NCI-H510A (cell line): ENCODE measurements at places on chromosomes 11 and 22.

DNA sequence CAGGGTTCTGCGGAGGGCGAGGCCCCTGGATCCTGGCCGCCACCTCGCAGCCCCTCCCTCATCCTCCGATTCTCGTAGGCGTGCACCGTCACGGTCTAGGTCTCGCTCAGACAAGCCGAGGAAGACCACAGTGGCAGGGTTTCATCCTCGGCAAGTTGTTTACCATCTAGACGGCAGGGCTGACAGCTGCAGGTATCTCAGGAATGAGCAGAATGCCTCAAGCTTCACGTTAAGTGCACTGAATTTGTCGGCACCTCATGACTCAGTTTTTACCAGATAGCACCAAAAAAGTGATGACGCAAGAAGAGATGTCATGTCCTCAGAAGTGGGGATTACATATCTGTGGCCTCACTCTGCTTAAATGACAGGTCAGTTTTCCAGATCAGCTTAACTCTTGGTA is 35.1 kb downstream of the WT1 start:
- DNase-seq = no peak

DNA sequence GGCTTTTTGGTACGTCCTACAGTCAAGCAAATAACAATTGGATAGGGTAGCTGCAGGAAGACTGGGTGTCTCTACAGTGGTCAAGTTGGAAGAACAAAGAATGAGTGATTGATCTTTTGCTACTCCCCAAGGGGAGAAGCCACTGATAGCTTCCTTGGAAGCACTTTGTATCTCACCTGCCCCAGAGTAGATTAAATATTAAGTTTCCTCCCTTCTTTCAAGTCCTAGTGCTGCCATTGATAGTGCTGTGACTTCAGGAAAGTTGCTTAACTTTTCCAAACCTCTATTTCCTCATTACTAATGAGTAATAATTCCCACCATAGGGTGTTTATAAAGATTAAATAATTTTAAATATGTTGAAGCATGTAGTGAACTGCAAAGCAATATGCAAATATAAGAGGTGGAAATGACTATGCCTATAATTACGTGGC is 35.6 kb upstream of the EHF start:
- DNase-seq = no peak

DNA sequence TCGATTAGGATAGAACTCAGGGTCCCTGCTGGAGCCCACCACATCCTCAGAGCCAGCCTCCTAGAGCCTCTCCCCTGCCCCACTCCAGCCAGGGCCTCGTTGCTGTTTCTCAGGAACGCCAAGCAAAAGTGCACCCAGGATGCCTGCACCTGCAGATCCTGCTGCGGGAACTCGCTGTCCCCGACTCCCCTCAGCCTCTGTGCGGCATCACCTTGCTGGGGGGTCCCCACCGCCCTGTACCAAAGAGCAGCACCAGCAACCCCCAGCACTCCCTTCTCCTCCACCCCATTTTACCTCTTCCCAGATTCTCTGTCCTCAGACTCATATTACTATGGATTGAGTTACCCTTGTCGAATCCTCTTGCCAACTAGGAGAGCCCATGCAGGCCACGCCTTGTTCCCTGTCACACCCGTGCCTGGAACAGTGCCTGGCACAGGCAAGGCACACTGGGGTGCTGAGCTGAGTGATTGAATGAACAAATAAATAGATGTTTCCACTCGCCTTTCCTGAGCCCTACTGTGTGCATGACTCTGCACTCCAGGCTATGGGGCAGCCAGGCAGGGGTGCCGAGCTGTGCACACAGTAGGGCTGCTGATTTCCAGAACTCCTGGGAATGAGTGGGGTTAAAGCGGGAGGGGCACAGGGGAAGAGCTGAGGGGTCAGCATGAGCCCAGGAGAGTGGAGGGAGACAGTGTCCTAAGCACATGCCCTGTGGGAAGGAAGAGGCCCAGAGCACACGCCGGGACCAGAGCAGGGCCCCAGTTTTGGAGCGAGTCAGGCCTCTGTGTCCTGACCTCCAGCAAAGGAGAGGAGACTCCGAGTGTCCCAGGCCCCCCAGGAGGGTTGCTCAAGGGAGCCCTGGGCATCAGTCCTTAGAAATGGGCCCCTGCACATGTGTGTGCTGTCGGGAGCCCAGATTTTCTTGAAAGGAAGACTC is 44.3 kb downstream of the LINC01488 start:
- no peak for DNase-seq

GRCh38 chr11:128399251-128400121 is 187.9 kb downstream of the ETS1 start:
- DNase-seq = no peak

GRCh38 chr11:2911785-2912391 is 17.3 kb downstream of the PHLDA2 start:
- no peak for DNase-seq

- peak; percentile 11 for DNase-seq
Measured at GRCh38 chr11:83819931-83820549, 533.9 kb upstream of the CCDC90B start.

GRCh38 chr11:92739491-92739890 is 230.0 kb upstream of the MTNR1B start:
- no peak for DNase-seq

- DNase-seq = no peak
Measured at GRCh38 chr22:30308518-30309230, 18.1 kb downstream of the TBC1D10A start.

DNA sequence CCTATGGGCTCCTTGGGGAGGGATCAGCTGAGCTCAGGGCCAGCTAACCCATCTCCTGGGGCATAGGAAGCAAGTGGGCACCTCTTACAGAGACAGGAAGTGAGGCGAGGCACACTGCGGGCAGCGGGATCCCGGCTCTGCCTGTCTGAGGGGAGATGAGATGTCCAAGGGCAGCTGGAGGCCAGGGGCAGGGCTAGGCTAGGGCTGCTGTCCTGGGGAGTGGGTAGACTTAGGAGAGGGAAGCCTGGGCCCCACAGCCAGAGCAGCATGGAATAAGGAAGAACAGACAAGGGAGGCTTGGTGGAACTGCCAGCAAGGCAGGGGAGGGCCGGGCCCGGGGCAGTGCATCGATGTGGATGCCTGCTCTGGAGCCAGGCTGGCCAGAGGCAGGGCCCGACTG is 76.3 kb downstream of the MORC2 start:
- DNase-seq = no peak

DNA sequence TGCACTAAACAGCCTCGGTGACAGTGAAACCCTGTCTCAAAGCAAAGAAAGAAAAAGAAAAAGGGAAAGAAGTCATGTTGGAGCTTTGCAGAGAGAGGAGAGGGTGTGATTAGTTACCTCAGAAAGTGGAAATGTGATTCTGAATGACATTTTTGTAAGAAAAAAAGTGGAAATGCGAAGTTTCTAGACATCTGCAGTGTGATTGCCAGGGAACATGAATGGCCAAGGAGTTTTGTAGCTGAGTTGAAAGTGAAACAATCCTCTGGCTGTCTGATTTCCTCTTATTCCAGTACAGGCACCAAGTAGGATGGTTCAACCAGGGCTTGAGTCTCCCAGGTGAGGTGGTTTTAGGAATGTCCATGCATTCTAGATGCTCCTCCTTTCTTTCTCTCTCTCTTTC is 17.8 kb upstream of the SYVN1 start:
- DNase-seq = no peak

- no peak for DNase-seq
Measured at GRCh38 chr11:90587896-90588295, 365.0 kb upstream of the CHORDC1 start.

DNA sequence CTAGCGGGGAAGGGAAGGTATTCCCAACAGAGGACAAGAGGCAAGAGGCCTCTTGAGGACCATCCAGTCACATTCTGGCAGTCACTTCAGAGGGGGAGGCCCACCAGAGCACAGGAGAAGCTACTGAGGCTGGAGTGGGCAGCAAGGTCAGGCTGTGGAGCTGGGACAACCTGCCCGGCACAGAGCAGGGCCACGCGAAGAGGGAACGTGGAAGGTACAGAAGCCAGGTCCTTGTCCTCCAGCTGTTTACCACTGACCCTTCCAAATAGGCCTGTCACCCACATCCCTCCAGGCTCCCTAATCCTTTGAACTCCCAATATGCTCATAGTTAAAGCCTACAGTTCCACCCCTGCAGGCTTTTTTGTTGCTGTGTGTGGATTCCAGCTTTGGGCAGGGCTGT is 76.9 kb downstream of the IGLL1 start:
- DNase-seq = no peak

DNA sequence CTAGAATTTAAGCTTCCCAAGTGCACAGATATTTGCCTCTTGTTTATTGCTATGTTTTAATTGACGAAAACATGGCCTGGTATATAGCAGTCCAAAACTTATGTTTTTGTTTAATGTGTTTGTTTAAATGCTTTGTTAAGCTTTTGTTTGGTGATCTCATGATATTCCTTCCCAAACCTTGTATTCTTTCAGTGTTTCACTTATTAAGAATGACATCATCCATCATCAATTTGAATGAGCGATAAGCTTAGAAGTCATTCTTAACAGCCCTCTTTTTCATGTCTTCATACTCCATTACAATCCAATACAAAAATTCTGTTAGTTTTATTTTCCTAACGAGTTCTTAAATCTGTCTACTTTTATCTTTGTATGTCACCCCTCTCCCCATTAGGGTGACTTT is 206.0 kb downstream of the DYNC2H1 start:
- no peak for DNase-seq

DNA sequence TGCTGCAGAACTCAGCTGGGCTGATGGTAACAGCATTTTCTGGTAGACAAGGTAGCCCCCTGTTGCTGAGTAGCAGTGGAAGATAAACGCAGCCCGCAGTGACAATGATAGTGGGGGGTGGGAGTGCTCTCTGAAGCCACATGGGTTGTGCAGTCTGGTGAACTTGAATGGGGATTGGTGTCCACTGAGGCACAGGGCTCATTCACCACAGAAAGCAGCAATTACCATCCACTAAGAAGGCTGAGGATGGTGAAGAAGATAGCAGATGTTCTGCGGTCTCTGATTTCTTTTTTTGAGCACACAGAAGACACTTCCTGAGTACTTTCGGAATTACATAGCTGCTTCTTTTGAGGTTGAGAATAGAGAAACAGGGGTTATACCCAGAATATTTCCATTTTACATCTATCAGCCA is 150.3 kb downstream of the LRRC4C start:
- no peak for DNase-seq

- DNase-seq = no peak
Measured at GRCh38 chr11:117037279-117037974, 60.8 kb downstream of the SIK3 start.
